ENCODE measurements at places on chromosomes 4 and X.

GRCh38 chr4:2300431-2301224 lies 38.7 kb upstream of the MXD4 start:
- H3K36me3 ChIP-seq: no peaks in the 10 kb centered on the region
- no peaks in the 10 kb centered on the region for H3K27me3 ChIP-seq
- DNase-seq: no peak
- no peak overlapping the region for H3K4me3 ChIP-seq

- H3K27me3 ChIP-seq: peaks cover 6% of the 10 kb centered on the region
- H3K27ac ChIP-seq: no peak overlapping the region
- DNase-seq: peak; percentile 6
- H3K36me3 ChIP-seq: no peaks in the 10 kb centered on the region
- no peak overlapping the region for H3K4me3 ChIP-seq
- no peaks in the 10 kb centered on the region for H3K4me1 ChIP-seq
Observed at GRCh38 chrX:137194164-137194563, 160.4 kb upstream of the GPR101 start.

DNA sequence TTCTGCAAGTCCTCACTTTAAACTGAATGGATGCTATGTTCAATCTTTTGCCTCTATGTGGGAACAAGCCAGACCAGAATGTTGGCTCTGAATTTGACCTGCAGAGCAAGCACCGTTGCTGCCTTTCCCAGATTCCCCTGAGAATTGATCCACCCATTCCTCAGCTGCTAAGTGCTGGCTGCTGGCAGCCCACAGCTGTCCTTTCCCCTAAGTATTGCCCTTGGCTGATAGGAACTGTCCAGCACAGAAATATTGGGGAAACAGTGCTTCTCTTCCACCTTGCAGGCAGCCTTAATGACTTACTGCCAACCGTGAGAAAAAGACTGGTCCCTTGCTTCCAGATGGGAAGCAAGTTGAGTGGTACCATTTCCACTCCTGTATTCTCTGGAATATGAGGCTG lies 475.9 kb downstream of the PDHA2 start:
- H3K4me1 ChIP-seq: no peaks in the 10 kb centered on the region
- no peaks in the 10 kb centered on the region for H3K27me3 ChIP-seq
- DNase-seq: no peak
- no peak overlapping the region for H3K4me3 ChIP-seq

DNA sequence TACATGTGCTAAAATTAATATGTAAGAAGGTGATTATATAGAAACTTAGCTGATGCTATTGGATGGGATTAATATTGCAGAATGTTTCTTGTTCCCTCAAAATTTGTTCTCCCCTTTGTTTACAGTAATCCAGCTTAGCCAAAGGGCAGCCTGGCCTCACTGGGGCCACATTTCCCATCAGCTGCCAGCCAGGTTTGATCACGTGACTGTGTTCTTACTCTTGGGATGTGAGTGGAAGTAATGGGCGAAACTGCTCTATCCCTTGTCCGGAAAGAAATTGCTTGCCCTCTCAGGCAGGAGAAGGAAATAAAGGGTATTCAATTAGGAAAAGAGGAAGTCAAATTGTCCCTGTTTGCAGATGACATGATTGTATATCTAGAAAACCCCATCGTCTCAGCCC lies 44.1 kb upstream of the FAT1 start:
- H3K4me3 ChIP-seq: no peak overlapping the region
- no peaks in the 10 kb centered on the region for H3K4me1 ChIP-seq
- no peaks in the 10 kb centered on the region for H3K27me3 ChIP-seq
- no peaks in the 10 kb centered on the region for H3K36me3 ChIP-seq

GRCh38 chrX:18294893-18295292 lies 59.6 kb downstream of the SCML2 start:
- H3K27me3 ChIP-seq: no peaks in the 10 kb centered on the region
- no peak overlapping the region for H3K4me3 ChIP-seq
- peaks cover 4% of the 10 kb centered on the region for H3K36me3 ChIP-seq
- H3K4me1 ChIP-seq: no peaks in the 10 kb centered on the region
- no peak for DNase-seq

DNA sequence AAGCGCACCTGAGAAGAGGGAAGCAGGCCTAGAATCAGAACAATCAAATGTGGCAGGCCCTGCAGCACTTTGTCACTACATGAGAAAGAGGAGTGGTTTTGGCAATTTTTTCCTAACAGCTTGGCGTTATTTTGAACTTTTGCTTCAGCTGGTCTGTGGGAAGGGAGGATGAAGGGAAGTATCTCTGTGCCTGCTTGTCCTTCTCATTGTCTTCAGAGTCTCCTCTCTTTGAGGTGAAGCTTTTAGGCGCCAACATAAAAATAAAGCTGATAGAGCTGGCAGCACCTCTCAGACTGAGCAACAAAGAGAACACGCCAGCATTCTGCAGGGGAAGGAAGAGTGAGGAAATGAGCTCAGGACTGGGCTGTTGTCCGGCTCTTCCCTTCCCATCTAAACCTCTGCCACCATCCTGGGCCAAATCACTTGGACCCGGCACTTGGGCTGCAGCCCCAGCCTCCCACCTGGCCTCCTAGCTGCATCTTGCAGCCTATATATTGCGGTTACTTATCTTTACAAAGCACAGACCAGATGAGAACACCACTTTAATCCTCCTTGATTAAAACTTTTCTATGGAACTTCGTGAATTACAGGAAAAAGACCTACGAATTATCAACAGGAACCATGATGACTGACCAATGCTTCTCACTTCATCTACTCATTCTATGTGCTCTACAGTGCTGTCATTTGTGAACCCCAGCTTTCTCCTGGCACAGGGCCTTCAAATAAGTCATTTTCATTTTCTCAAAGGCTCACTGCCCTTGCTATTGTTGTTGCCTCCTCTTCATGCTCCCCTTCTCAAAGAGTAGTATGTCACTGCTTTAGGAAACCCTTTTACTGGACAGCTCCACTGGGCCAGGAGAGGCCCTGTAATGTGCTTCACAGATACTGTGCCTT lies 476.4 kb upstream of the HS3ST1 start:
- H3K4me1 ChIP-seq: no peaks in the 10 kb centered on the region
- no peak overlapping the region for H3K4me3 ChIP-seq
- H3K36me3 ChIP-seq: no peaks in the 10 kb centered on the region

- DNase-seq: no peak
- H3K27me3 ChIP-seq: peaks cover 16% of the 10 kb centered on the region
- no peak overlapping the region for H3K4me3 ChIP-seq
- no peaks in the 10 kb centered on the region for H3K4me1 ChIP-seq
- H3K36me3 ChIP-seq: no peaks in the 10 kb centered on the region
- H3K27ac ChIP-seq: no peak overlapping the region
Observed at GRCh38 chr4:122854447-122855352, 28.1 kb downstream of the FGF2 start.

GRCh38 chr4:85476381-85476780 lies 1.4 kb downstream of the ARHGAP24 start:
- H3K4me3 ChIP-seq: peak overlapping the region; percentile 2
- no peak overlapping the region for H3K27ac ChIP-seq
- peaks cover 25% of the 10 kb centered on the region for H3K27me3 ChIP-seq

GRCh38 chr4:110959041-110959643 lies 336.3 kb upstream of the PITX2 start:
- no peaks in the 10 kb centered on the region for H3K4me1 ChIP-seq
- no peak overlapping the region for H3K27ac ChIP-seq
- H3K27me3 ChIP-seq: no peaks in the 10 kb centered on the region
- no peak overlapping the region for H3K4me3 ChIP-seq

- H3K27me3 ChIP-seq: no peaks in the 10 kb centered on the region
- DNase-seq: no peak
- no peaks in the 10 kb centered on the region for H3K4me1 ChIP-seq
- no peak overlapping the region for H3K4me3 ChIP-seq
- no peak overlapping the region for H3K27ac ChIP-seq
- H3K36me3 ChIP-seq: no peaks in the 10 kb centered on the region
Observed at GRCh38 chr4:174071595-174071994, 211.9 kb downstream of the FBXO8 start.

- DNase-seq: no peak
- peaks cover 22% of the 10 kb centered on the region for H3K4me1 ChIP-seq
- no peak overlapping the region for H3K4me3 ChIP-seq
- H3K27me3 ChIP-seq: no peaks in the 10 kb centered on the region
- H3K27ac ChIP-seq: no peak overlapping the region
Observed at GRCh38 chr4:2913168-2913567, 50.0 kb downstream of the NOP14 start.

GRCh38 chrX:47321386-47321785 lies 49.0 kb upstream of the ZNF157 start:
- H3K4me3 ChIP-seq: no peak overlapping the region
- H3K36me3 ChIP-seq: no peaks in the 10 kb centered on the region
- DNase-seq: no peak
- no peak overlapping the region for H3K27ac ChIP-seq
- no peaks in the 10 kb centered on the region for H3K27me3 ChIP-seq
- H3K4me1 ChIP-seq: no peaks in the 10 kb centered on the region

DNA sequence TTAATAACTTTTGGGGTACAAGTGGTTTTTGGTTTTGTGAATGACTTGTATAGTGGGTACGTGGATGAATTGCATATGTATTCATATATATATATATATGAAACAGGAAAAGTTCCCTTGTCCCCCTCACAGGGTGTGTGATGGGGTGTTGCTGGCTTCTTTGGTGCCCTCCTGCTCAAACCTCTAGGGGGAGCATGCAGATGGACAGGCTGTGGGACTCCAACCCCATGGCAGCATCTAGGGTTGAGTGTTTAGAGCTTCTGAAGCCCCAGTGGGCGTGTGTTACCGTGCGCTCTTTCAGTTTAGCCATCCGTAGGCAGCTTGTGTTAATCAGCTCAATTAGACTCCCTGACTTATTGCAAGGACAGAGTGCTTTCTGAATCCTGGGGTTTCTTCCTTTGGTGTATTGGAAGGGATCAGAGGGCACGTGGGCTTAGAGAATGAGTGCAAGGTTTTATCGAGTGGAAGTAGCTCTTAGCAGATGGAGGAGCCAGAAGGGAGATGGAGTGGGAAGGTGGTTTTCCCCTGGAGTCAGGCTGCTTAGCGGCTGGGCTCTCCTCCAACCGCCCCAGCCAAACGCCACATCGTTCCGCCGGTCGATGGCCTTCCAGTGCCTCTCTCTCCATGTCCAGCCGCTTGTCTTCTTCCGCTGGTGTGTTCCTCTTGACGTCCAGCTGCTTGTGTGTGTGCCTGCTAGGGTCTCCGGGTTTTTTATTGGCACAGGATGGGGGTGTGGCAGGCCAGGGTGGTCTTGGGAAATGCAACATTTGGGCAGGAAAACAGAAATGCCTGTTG lies 674.4 kb upstream of the LCORL start:
- H3K4me1 ChIP-seq: no peaks in the 10 kb centered on the region
- no peaks in the 10 kb centered on the region for H3K36me3 ChIP-seq

GRCh38 chr4:114921191-114921590 lies 192.2 kb downstream of the NDST4 start:
- H3K27ac ChIP-seq: no peak overlapping the region
- no peaks in the 10 kb centered on the region for H3K36me3 ChIP-seq
- no peak for DNase-seq

DNA sequence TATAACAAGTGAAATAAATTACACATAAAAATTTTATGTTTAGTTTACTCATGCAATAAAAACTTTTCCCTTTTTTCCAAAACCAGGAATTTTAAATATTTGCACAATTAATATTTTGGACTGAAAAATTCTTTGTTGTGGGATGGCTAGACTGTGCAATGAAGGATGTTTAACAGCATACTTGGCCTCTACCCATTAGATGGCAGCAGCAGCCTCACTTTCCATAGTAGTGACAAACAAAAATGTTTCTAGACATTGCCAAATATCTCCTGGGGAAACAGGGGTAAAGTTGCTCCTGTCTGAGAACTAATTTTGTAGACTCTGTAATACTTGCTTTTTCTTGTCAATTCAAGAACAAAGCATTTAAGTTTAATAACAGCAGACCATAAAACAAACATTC lies 49.8 kb downstream of the SCLT1 start:
- H3K4me1 ChIP-seq: peaks cover 6% of the 10 kb centered on the region
- no peak for DNase-seq
- peaks cover 9% of the 10 kb centered on the region for H3K36me3 ChIP-seq
- no peak overlapping the region for H3K27ac ChIP-seq
- no peaks in the 10 kb centered on the region for H3K27me3 ChIP-seq
- H3K4me3 ChIP-seq: no peak overlapping the region

DNA sequence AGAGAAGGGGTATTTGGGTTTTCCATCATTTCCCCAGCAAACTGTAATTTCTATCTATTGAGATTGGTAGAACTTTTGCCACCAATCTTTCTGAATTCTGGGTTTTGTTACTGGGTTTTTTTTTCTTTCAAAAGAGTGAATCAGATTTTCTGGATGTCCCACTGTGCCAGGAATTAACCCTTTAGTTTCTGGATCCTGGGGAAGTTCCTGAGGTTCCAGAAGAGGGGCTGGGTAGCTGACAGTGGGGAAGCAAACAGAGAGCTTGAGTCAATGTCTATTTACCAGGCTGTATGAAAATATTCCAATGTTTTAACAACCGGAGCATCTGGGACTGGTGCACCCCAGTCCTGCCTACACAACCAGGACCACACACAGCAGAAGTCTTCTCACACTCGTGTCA lies 25.8 kb upstream of the SOD3 start:
- no peak for DNase-seq
- H3K4me1 ChIP-seq: peaks cover 11% of the 10 kb centered on the region
- no peaks in the 10 kb centered on the region for H3K27me3 ChIP-seq
- no peaks in the 10 kb centered on the region for H3K36me3 ChIP-seq
- H3K27ac ChIP-seq: no peak overlapping the region

- H3K27me3 ChIP-seq: no peaks in the 10 kb centered on the region
- DNase-seq: no peak
- no peak overlapping the region for H3K4me3 ChIP-seq
- no peaks in the 10 kb centered on the region for H3K4me1 ChIP-seq
- H3K27ac ChIP-seq: no peak overlapping the region
- H3K36me3 ChIP-seq: no peaks in the 10 kb centered on the region
Observed at GRCh38 chr4:24836661-24837242, 41.4 kb downstream of the SOD3 start.

- H3K4me3 ChIP-seq: peak overlapping the region; percentile 81
- DNase-seq: no peak
- H3K4me1 ChIP-seq: peaks cover 24% of the 10 kb centered on the region
- no peaks in the 10 kb centered on the region for H3K27me3 ChIP-seq
- H3K36me3 ChIP-seq: peaks cover 4% of the 10 kb centered on the region
Observed at GRCh38 chrX:139933904-139934303, 1.1 kb upstream of the ATP11C start.

GRCh38 chrX:154661170-154661569 lies 7.8 kb upstream of the CTAG2 start:
- no peak for DNase-seq
- no peaks in the 10 kb centered on the region for H3K36me3 ChIP-seq
- no peaks in the 10 kb centered on the region for H3K27me3 ChIP-seq

GRCh38 chrX:18753631-18754030 lies 46.2 kb downstream of the PPEF1 start:
- no peaks in the 10 kb centered on the region for H3K36me3 ChIP-seq
- H3K27ac ChIP-seq: no peak overlapping the region
- H3K4me3 ChIP-seq: no peak overlapping the region
- H3K27me3 ChIP-seq: no peaks in the 10 kb centered on the region

DNA sequence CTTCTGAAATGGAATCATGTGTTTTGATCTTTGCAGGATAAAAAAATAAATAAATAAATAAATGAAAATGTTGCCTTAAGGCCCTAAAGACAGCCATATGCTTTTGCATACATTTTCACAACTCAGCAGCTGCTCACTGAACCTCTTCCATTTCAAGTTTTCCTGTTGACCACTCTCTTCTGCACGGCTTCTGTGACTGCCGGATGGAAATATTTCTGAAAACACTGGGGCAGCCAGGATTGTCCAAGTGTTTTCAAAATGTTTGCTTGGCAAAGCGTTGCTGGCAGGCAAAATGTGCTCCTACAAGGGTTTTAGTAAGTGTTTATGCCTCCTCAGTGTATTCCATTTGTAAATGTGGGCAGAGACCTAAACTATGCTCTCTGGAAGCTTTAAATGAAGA lies 208.1 kb upstream of the IL1RAPL1 start:
- H3K27me3 ChIP-seq: no peaks in the 10 kb centered on the region
- no peak for DNase-seq
- H3K4me3 ChIP-seq: no peak overlapping the region
- H3K36me3 ChIP-seq: no peaks in the 10 kb centered on the region
- H3K27ac ChIP-seq: no peak overlapping the region

Data from activated naive CD8-positive, alpha-beta T cell treated with anti-CD3 and anti-CD28 coated beads, Interleukin-2, amount 50 U/mL, for 24 hours (primary cell).